ENCODE measurements at places on chromosomes 5 and 9. TPM values are rescaled to one million over a fixed set of nuclear protein-coding genes. Genes with fewer than 3 reads are reported as not detected.

The SEMA4D gene
- polyA plus RNA-seq = 4.5 TPM

GRCh38 chr5:95411474-95411873 is 20.3 kb downstream of the FAM81B start:
- no peak for DNase-seq

GRCh38 chr5:174505621-174506020 is 218.8 kb upstream of the MSX2 start:
- DNase-seq = no peak

DNA sequence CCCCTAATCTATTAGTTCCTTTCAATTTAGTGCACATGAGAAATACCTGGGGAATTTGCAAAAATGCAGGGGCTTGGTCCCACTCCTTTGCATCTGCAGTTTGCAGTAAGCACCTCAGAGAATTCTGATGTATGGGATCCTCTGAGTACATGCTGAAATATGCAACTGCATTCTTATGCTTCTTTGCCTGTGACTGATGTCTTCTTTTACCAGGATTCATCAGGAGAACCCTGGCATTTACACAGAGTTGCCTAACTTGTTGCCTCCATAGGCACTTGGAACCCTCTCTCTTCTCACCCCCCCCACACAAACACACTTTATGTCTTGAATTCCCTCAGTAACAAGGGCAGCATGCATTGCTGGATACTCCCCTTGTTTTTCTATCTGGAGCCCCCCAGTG is 173.1 kb downstream of the KDM4C start:
- no peak for DNase-seq
